ENCODE measurements at places on chromosomes 16 and 17. TPM values are rescaled to one million over a fixed set of nuclear protein-coding genes. Genes with fewer than 3 reads are reported as not detected.
A peak's percentile ranks its signal among the peaks of the same experiment; 100 is the strongest.

DNA sequence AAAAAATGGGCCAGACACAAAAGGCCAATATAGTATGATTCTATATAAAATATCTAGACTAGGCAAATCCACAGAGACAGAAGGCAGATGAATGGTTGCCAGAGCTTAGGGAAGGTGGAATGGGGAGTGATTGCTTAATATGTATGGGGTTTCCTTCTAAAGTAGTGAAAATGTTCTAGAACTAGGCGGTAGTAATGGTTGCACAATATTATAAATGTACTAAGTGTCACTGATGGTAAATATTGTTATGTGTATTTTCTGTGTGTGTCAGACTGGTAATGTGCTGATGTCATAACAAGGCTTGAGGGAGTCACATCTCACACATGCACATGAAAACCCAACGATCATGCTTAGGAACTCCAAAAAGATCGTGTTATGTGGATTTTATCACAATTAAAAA, 106.9 kb upstream of the SIAH1 start:
- no peaks in the 10 kb centered on the region for H3K4me1 ChIP-seq
- no peaks in the 10 kb centered on the region for H3K27me3 ChIP-seq
- H3K36me3 ChIP-seq = no peaks in the 10 kb centered on the region
- DNase-seq = no peak
- no peak overlapping the region for H3K4me3 ChIP-seq
- H3K27ac ChIP-seq = no peak overlapping the region

DNA sequence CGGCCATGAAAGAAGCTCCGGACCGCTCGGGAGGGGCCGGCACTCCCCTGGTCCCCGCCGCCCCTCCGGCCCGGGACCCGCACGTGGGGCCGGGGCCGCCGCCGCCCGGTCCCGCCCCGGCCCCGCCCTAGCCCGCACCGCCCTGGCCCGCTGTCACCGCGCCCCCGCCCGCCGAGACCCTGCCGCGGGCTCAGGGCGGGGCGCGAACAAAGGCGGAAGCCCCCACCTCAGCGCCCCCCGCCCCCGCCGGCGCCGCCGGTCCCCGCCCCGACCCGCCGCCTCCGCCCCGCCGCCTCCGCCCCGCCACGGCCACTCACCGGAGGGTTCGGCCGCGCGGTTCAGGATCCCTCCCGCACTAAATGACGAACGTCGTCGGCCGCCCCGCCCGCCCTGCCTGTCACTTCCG, at the start of gene ARHGDIA:
ARHGDIA (minus strand) TSS at position 357 of the 406 bp plus-strand sequence. CDS start 1,407 bp downstream, outside the sequence.
- peaks cover 21% of the 10 kb centered on the region for H3K36me3 ChIP-seq
- peak within 1 kb of the TSS; percentile 93 for H3K4me3 ChIP-seq
- no peaks in the 10 kb centered on the region for H3K27me3 ChIP-seq
- H3K4me1 ChIP-seq = peaks cover 28% of the 10 kb centered on the region
- DNase-seq = no peak
- peak within 1 kb of the TSS; percentile 98 for H3K27ac ChIP-seq

- no peak overlapping the region for H3K4me3 ChIP-seq
- H3K4me1 ChIP-seq = no peaks in the 10 kb centered on the region
- peaks cover 47% of the 10 kb centered on the region for H3K36me3 ChIP-seq
- no peak for DNase-seq
Measured at GRCh38 chr16:946048-946395, 24.8 kb downstream of the LMF1 start.

GRCh38 chr17:45092911-45093430, 31.9 kb downstream of the NMT1 start:
- H3K27me3 ChIP-seq = no peaks in the 10 kb centered on the region
- no peak overlapping the region for H3K4me3 ChIP-seq
- DNase-seq = no peak
- no peak overlapping the region for H3K27ac ChIP-seq
- no peaks in the 10 kb centered on the region for H3K4me1 ChIP-seq
- H3K36me3 ChIP-seq = peaks cover 85% of the 10 kb centered on the region

- no peaks in the 10 kb centered on the region for H3K36me3 ChIP-seq
- DNase-seq = no peak
- no peak overlapping the region for H3K27ac ChIP-seq
Measured at GRCh38 chr17:75571197-75571884, 16.3 kb upstream of the MYO15B start.

- H3K4me3 ChIP-seq = no peak overlapping the region
- H3K27me3 ChIP-seq = no peaks in the 10 kb centered on the region
- DNase-seq = no peak
- H3K4me1 ChIP-seq = peaks cover 17% of the 10 kb centered on the region
- H3K36me3 ChIP-seq = peaks cover 27% of the 10 kb centered on the region
Measured at GRCh38 chr17:80937462-80938381, 53.9 kb upstream of the CHMP6 start.

- H3K4me3 ChIP-seq = no peak overlapping the region
- no peak for DNase-seq
- no peaks in the 10 kb centered on the region for H3K27me3 ChIP-seq
Measured at GRCh38 chr16:503150-504071, 24.1 kb upstream of the CAPN15 start.

- H3K4me1 ChIP-seq = no peaks in the 10 kb centered on the region
- H3K4me3 ChIP-seq = no peak overlapping the region
- no peak for DNase-seq
- no peaks in the 10 kb centered on the region for H3K36me3 ChIP-seq
- no peak overlapping the region for H3K27ac ChIP-seq
Measured at GRCh38 chr17:81428516-81428915, 33.3 kb downstream of the BAHCC1 start.

DNA sequence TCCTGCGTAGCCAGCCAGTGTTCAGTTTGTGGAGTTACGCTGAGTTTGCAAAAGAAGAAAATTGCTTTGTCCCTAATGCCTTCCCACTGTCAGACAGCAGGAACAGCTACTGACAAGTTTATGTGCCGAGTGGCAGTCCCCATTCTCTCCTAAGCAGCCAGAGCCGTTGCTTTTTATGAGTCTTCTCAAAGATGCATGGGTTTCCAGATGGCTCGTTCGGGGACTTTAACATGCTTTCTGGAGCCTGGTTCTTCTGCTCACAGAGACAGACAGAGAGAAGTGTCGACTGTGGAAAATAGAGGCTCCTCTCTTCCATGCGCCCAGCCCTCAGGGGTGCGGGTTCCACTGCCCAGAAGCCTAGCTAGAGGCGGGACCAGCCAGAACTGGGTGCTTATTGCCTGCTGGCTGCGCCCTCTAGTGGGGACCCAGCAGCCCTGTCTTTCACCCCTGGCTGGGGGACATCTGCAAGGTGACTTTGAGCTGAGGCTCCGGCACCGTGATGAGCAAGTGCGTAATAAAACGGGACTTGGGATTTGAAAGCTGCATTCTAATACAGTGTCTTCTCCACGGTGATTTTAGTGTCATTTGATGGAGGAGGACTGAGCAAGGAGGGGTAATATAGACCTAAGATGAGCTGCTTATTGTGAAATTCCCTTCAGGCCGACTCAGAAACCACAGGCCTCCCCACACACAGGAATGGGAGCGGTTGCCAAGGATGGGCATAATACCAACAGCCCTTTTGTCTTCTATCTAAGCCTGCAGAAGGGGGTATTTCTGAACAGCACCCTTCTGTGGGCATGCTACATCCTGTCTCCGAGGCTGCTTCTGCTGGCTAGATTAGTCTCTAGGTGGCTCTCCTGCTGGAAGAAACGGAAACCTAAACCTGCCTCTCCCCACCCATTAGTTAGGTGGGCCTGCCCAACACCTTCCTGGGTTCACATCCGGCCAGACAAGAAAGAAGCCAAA, 73.1 kb downstream of the CCDC182 start:
- H3K27ac ChIP-seq = no peak overlapping the region
- DNase-seq = peak; percentile 47
- H3K27me3 ChIP-seq = no peaks in the 10 kb centered on the region
- H3K4me3 ChIP-seq = peak overlapping the region; percentile 31

DNA sequence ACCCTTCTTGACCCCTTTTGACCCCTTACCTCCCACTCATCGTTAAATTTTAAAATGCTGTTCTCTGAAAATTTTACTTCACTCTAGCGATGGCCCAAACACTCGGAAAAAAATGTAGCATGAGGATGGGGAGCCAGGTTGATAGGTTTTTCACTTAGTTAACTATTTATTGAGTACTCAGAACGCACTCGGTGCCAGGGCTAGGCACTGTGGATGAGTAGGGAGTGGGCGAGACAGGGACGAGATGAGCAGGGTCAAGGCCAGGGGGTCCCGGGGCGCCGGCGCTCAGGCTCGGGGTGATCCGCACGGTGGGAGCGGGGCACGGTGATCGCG, 392 bp downstream of the ZSCAN32 start:
- DNase-seq = no peak
- H3K27me3 ChIP-seq = no peaks in the 10 kb centered on the region
- H3K4me1 ChIP-seq = peaks cover 20% of the 10 kb centered on the region
- peak overlapping the region; percentile 89 for H3K27ac ChIP-seq

DNA sequence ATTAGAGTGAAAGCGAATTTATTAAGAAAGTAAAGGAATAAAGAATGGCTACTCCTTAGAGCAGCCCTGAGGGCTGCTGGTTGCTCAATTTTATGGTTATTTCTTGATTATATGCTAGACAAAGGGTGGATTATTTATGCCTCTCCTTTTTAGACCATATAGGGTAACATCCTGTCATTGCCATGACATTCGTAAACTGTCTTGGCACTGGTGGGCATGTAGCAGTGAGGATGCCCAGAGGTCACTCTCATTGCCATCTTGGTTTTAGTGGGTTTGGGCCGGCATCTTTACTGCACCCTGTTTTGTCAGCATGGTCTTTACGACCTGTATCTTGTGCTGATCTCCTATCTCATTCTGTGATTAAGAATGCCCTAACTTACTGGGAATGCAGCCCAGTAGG, 58.2 kb downstream of the TANC2 start:
- DNase-seq = no peak
- no peaks in the 10 kb centered on the region for H3K36me3 ChIP-seq
- no peaks in the 10 kb centered on the region for H3K27me3 ChIP-seq
- H3K4me1 ChIP-seq = no peaks in the 10 kb centered on the region
- no peak overlapping the region for H3K27ac ChIP-seq
- no peak overlapping the region for H3K4me3 ChIP-seq

DNA sequence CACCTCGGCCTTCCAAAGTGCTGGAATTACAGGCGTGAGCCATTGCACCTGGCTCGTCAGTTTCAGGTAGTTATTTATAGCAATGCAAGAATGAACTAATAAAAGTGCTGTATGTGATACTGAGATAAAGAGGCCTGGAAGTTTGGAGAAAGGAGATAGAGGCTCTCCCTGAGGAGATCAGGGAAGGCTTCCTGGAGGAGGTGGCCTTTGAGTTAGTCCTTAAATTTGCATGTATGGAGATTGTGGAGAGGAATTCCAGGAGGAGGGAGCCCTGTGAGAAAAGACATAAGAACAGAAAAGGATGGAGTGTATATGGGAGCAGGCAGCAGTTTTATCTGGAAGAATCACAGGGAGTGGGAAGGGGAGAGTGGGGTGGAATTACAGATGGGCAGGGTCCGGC, 276.6 kb upstream of the EEF2KMT start:
- no peak overlapping the region for H3K27ac ChIP-seq
- no peak overlapping the region for H3K4me3 ChIP-seq
- DNase-seq = no peak
- H3K36me3 ChIP-seq = no peaks in the 10 kb centered on the region
- no peaks in the 10 kb centered on the region for H3K4me1 ChIP-seq

GRCh38 chr16:75701361-75701760, at the start of gene DUXB:
DUXB (minus strand) TSS chr16:75701461; CDS start chr16:75701418, 43 bp downstream.
- no peak for DNase-seq
- H3K4me1 ChIP-seq = no peaks in the 10 kb centered on the region
- H3K4me3 ChIP-seq = no peak within 1 kb of the TSS
- H3K27me3 ChIP-seq = no peaks in the 10 kb centered on the region
- H3K27ac ChIP-seq = no peak within 1 kb of the TSS

- H3K27me3 ChIP-seq = peaks cover 9% of the 10 kb centered on the region
- no peaks in the 10 kb centered on the region for H3K4me1 ChIP-seq
- no peaks in the 10 kb centered on the region for H3K36me3 ChIP-seq
- DNase-seq = no peak
- H3K4me3 ChIP-seq = no peak overlapping the region
- no peak overlapping the region for H3K27ac ChIP-seq
Measured at GRCh38 chr17:72119077-72119872, 1.5 kb upstream of the SOX9 start.

DNA sequence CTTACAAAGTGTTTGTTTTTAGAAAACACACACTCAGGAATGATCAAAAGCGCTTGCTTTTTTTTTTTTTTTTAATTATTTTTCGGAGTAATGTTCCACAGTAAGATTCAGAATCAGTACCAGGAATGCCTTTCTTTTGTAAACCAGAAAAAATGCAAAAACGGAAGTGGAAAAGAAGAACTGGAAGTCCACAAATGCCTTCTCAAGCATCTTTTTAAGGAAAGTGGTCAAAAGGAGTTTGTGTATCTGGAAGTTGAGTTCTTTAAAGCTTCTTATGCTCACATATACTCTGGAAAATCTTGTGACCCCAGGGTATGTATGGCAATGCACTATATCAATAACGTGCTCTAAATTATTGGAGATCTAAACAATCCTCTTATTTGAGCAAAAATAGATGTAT, 126.0 kb downstream of the ABCA8 start:
- no peak for DNase-seq
- no peak overlapping the region for H3K27ac ChIP-seq
- H3K4me1 ChIP-seq = no peaks in the 10 kb centered on the region

DNA sequence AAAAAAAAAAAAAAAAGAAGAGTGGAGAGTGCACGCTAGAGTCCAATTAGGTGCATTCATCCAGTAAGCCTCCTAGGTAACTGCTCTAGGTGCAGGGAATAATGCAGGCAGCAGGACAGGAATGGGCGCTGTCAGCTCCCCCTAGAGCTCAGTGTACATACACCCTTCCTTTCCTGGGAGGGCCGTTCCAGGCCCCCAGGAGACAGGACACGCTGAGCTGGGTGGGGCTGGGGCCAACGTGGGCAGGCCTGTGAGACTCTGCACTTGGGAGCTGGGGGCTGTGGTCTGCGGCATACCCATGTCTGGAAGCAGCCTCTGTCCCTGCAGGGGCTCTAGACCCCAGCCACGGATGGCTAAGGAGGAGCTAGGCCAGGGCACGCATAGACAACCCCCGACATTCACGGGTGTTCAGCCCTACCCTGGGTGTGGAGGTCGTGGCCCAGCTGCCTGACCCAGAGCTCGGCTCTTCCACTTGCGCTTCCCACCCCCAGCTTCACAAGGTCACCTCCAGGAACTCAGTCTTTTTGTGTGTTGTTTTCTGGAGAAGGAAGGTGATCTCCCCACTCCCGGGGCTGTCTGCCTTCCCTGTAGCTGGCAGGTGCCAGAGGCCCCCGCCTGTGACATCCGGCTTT, 1.0 kb upstream of the ANTKMT start:
- no peaks in the 10 kb centered on the region for H3K36me3 ChIP-seq
- H3K27ac ChIP-seq = peak overlapping the region; percentile 60
- no peaks in the 10 kb centered on the region for H3K27me3 ChIP-seq
- peaks cover 25% of the 10 kb centered on the region for H3K4me1 ChIP-seq
- peak overlapping the region; percentile 62 for H3K4me3 ChIP-seq
- no peak for DNase-seq

DNA sequence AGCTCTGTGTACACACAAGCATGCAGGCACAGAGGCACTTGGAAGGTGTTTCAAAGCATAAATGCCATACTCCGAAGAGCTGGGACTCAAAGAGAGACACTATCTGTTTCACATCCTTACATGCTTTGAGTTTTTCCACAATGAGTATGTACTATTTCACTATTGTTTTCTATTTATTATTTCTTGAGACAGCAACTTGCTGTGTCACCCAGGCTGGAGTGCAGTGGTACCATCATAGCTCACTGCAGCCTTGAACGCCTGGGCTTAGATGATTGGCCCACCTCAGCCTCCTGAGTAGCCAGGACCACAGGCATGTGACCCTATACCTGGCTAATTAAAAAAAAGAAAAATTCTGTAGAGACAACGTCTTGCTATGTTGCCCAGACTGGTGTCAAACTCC, 31.6 kb downstream of the CYB5D2 start:
- peak overlapping the region; percentile 82 for H3K27ac ChIP-seq
- H3K27me3 ChIP-seq = no peaks in the 10 kb centered on the region
- peaks cover 57% of the 10 kb centered on the region for H3K4me1 ChIP-seq
- no peak overlapping the region for H3K4me3 ChIP-seq
- no peak for DNase-seq

IRX3 gene
- total RNA-seq = not detected

HS3ST4 gene
- total RNA-seq = not detected

FBXW10 gene
- total RNA-seq = not detected

CA7 gene
- not detected for total RNA-seq
